Stimulated activated CD4-positive, alpha-beta T cell treated with anti-CD3 and anti-CD28 coated beads, TNF-alpha, amount 100 ng/mL, for 24 hours (primary cell): ENCODE measurements at places on chromosomes 2 and 18.

DNA sequence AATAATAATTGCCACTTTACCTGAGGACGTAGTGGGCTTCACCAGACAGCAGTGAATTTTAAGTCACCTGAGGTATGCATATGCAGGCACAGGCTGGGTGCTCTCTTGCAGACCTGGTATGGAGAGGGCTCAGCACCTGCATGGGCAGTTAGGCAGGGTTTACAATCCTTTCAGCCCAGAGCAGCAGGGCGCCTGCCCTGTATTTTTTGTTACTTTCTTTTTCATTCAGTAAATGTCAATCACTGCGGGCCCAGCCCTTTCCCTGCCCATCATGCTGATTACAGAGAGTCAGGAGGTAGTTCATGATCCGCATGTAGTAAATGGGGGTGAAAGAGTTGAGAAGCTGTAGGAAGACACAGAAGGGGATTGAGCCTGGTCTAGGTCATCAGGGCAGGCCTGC is 147.0 kb upstream of the ALPP start:
- no peak for DNase-seq

- DNase-seq = no peak
Observed at GRCh38 chr18:74840492-74841167, 243.0 kb downstream of the ZNF407 start.

GRCh38 chr2:38037757-38038621 is 38.0 kb downstream of the CYP1B1 start:
- DNase-seq = no peak

DNA sequence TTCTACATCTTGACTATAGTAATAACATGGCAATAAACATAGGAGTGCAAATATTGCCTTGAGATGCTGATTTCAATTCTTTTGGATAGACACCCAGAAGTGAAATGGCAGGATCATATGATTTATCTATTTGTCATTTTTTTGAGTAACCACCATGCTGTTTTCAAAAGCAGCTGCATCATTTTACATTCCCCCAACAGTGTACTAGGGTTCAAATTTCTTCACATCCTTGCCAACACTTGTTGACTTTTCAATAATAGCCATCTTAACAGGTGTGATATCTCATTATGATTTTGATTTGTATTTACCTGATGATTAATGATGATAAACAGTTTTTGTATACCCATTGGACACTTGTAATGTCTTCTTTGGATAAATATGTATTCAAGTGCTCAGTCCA is 90.8 kb downstream of the STRADB start:
- no peak for DNase-seq

DNA sequence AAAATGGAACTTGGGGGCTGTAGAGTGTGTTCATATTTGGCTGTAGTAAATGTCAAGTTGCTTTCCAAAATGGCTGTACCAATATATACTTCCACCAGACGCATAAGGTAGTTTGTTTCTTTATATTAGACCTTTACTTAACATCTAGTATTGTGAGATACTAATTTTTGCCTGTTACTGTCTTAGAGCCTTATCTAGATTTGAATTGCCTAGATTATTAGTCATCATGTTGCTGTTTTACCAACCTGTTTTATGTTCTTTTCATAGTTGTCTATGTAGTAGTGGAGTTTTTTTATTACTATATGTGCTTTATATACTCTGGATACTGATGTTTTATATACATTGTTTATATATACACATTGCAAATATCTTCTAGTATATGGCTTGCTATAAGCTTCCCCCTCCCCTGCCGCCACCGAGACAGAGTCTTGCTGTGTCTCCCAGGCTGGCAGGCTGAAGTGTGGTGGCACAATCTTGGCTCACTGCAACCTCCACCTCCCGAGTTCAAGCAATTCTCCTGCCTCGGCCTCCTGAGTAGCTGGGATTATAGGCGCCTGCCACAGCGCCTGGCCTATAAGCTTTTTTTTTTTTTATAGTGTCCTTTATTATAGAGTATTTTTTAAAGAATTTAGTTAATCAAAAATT is 18.9 kb downstream of the SLC39A10 start:
- DNase-seq = no peak

DNA sequence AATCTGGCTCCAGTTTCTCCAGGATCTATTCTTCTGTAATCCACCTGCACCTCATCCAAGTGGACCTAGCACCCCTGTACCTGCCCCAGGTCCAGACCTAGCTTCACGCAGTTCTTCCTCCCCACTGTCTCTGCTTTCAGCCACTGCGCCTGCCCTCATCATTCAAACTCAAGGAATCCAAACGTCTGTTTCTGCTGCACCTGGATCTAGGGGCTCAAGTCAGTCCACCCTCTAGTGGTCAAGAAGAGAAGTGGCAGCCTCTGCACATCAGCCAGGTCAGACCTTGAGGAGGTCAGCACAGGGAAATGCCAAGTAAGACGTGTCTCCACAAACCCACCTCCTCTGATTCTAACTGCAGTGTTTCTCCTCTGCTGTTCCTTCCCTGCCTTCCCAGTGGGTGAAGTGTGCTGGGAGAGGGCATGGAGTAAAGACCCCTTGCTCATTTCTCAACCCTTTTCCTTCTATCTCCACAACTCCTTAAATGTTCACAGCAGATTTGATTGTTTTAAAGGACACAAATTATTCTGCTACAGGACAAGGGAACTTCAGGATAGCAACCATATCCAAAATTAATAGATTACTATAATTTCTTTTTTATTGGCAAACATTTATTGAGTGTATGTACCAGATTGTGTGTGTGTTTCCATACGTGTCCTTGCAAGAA is 8.6 kb upstream of the RNF152 start:
- no peak for DNase-seq

DNA sequence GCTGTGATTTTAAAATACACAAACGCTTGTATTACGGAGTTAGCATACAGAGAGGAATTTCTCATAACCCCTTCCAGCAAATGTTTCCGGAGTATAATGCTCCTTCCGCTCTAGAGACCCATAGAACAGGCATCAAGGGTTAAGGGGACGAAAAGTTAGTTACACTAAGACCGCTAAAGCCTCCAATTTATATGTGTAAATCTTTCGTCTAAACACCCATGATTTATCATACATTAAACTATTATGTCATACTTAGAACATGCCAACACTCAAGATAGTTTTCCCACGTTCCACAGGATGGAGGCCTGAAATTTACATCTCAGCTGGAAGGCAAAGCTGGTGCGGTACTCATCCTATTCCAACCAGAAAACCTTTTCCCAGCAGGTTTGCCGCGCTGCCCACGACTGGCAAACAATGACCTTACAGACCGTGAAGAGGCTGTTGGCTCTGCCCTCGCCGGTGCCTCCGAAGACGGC is 650 bp downstream of the ORMDL1 start:
- DNase-seq = no peak

DNA sequence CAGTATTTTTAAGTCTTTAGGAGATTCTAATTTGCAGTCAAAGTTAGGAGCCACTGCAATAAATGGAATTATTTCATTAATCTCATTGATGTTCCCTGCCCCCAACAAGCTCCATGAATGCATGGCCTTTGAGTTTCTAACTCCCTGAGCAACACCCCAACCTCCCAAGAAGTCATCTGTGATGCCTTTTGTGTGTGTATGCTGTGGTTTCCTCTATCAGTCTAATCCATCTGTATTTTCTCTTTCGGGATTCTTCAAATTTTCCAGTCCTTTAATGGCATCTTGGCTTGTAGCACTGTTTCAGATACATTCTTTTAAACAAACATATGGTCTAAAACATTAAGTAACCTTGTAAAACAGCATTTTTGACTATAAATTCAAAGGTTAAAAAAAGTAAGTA is 16.8 kb downstream of the SERPINB10 start:
- no peak for DNase-seq
